ENCODE measurements at places on chromosomes 5 and 9. TPM values are rescaled to one million over a fixed set of nuclear protein-coding genes. Genes with fewer than 3 reads are reported as not detected.

DNA sequence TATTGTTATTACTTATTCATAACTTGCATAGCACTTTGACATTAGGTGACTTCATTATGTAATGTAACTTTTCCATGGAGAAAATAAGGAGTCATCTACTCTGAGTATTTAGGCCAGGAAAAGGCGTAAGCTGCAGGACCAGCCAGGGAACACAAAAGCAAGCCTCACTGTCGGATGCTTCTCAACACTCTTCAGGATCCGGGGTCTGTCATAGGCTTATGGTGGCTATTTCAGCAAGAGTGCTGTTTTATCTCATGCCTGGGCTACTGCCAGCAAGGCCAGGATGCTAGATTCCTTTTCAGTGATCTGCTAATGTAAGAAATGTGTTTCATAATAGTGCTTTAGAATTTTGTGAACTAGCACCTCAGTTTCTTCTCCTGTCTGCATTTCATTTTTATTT is 162.4 kb downstream of the CHSY3 start:
- H3K4me3 ChIP-seq: peak overlapping the region; percentile 38
- no peak for DNase-seq
- peak overlapping the region; percentile 72 for H3K27ac ChIP-seq
- no peaks in the 10 kb centered on the region for H3K27me3 ChIP-seq

- no peak for DNase-seq
- no peak overlapping the region for H3K4me3 ChIP-seq
- peak overlapping the region; percentile 96 for H3K27ac ChIP-seq
- H3K27me3 ChIP-seq: no peaks in the 10 kb centered on the region
Observed at GRCh38 chr5:172789687-172790495, 18.9 kb upstream of the DUSP1 start.

- no peak for DNase-seq
- H3K27ac ChIP-seq: no peak overlapping the region
- peaks cover 4% of the 10 kb centered on the region for H3K4me1 ChIP-seq
- H3K36me3 ChIP-seq: no peaks in the 10 kb centered on the region
- H3K27me3 ChIP-seq: no peaks in the 10 kb centered on the region
Observed at GRCh38 chr9:69115621-69116020, 58.5 kb upstream of the TJP2 start.

GRCh38 chr5:71892641-71893365 is 173.7 kb downstream of the CARTPT start:
- H3K4me3 ChIP-seq: no peak overlapping the region
- peak overlapping the region; percentile 45 for H3K27ac ChIP-seq
- H3K27me3 ChIP-seq: no peaks in the 10 kb centered on the region
- peaks cover 6% of the 10 kb centered on the region for H3K4me1 ChIP-seq
- no peak for DNase-seq

- no peaks in the 10 kb centered on the region for H3K27me3 ChIP-seq
- no peak overlapping the region for H3K27ac ChIP-seq
- H3K36me3 ChIP-seq: no peaks in the 10 kb centered on the region
- H3K4me3 ChIP-seq: no peak overlapping the region
- H3K4me1 ChIP-seq: no peaks in the 10 kb centered on the region
Observed at GRCh38 chr9:31519424-31519823, 865.0 kb upstream of the ACO1 start.

DNA sequence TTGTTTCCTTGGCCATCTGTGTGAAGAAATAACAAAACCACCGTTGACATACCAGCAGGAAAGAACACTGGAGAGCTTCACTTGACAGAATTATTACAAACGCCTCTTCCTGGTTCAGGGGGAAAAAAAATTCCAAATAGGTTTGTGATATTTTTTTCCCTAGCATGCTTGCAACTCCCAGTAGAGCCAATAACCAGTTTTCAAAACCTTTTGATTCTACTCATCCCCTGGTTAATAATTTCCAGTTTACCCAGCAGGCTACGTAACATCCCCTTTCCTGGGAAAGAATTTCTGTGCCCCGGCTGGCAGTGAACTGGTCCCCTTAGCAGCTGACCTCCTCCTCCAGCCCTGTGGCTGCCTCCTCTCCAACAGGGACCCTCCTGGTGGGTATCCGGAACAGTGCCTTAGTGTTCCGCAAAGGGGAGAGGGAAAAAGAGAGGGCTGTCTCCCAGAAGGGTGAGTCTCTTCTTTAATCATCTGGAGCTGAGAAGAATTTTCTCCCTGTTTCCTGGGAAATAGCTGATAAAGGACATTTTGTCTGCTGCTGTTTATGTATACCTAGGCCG is 72.8 kb upstream of the BOD1 start:
- H3K27ac ChIP-seq: no peak overlapping the region
- H3K36me3 ChIP-seq: no peaks in the 10 kb centered on the region
- H3K27me3 ChIP-seq: no peaks in the 10 kb centered on the region
- no peak overlapping the region for H3K4me3 ChIP-seq

- no peaks in the 10 kb centered on the region for H3K36me3 ChIP-seq
- H3K27ac ChIP-seq: peak overlapping the region; percentile 89
- H3K4me3 ChIP-seq: peak overlapping the region; percentile 29
- no peaks in the 10 kb centered on the region for H3K27me3 ChIP-seq
Observed at GRCh38 chr5:72451741-72452505, 55.3 kb downstream of the ZNF366 start.

GRCh38 chr5:123546657-123547056 is 34.7 kb downstream of the CSNK1G3 start:
- DNase-seq: no peak
- no peaks in the 10 kb centered on the region for H3K36me3 ChIP-seq
- H3K27ac ChIP-seq: no peak overlapping the region
- no peaks in the 10 kb centered on the region for H3K27me3 ChIP-seq
- no peak overlapping the region for H3K4me3 ChIP-seq

- H3K27ac ChIP-seq: no peak overlapping the region
- no peaks in the 10 kb centered on the region for H3K36me3 ChIP-seq
Observed at GRCh38 chr5:97915106-97915505, 732.1 kb upstream of the RIOK2 start.

- no peak for DNase-seq
- peak overlapping the region; percentile 83 for H3K4me3 ChIP-seq
- no peaks in the 10 kb centered on the region for H3K36me3 ChIP-seq
- no peaks in the 10 kb centered on the region for H3K27me3 ChIP-seq
- H3K4me1 ChIP-seq: peaks cover 57% of the 10 kb centered on the region
Observed at GRCh38 chr9:14347406-14348122, 33.6 kb upstream of the NFIB start.

- DNase-seq: no peak
- H3K4me1 ChIP-seq: no peaks in the 10 kb centered on the region
- no peak overlapping the region for H3K4me3 ChIP-seq
- no peak overlapping the region for H3K27ac ChIP-seq
- no peaks in the 10 kb centered on the region for H3K27me3 ChIP-seq
- no peaks in the 10 kb centered on the region for H3K36me3 ChIP-seq
Observed at GRCh38 chr5:164680216-164680615, 1174.8 kb downstream of the MAT2B start.

DNA sequence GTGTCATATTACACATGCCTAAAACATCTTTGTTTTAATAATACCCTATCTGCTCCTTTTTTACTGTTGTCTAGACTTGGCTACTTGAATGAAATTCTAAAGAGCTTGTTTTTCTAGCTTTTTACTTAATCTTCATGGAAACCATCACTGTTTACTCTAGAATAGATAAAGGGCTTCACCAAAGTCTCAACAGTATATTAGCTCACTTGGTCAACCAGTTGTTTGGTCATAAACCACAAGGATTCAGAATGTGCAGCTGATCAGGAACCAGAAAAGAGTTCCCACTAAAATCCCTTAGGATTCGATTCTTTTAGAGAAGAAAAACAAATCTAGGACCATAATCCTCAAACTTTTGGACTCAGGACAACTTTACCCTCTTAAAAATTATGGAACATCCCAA is 38.0 kb downstream of the CDO1 start:
- H3K4me1 ChIP-seq: no peaks in the 10 kb centered on the region
- no peaks in the 10 kb centered on the region for H3K27me3 ChIP-seq
- H3K4me3 ChIP-seq: no peak overlapping the region

GRCh38 chr5:218457-219291 is 554 bp downstream of the SDHA start:
- H3K27me3 ChIP-seq: no peaks in the 10 kb centered on the region
- H3K27ac ChIP-seq: peak overlapping the region; percentile 86
- peak overlapping the region; percentile 99 for H3K4me3 ChIP-seq
- H3K4me1 ChIP-seq: peaks cover 9% of the 10 kb centered on the region
- no peaks in the 10 kb centered on the region for H3K36me3 ChIP-seq

- no peaks in the 10 kb centered on the region for H3K36me3 ChIP-seq
- no peak overlapping the region for H3K4me3 ChIP-seq
- no peak overlapping the region for H3K27ac ChIP-seq
- DNase-seq: no peak
- H3K27me3 ChIP-seq: no peaks in the 10 kb centered on the region
Observed at GRCh38 chr5:124404796-124405195, 341.6 kb downstream of the ZNF608 start.

GRCh38 chr5:149684371-149684770 is 45.7 kb upstream of the PPARGC1B start:
- H3K27ac ChIP-seq: no peak overlapping the region
- H3K4me1 ChIP-seq: no peaks in the 10 kb centered on the region
- H3K4me3 ChIP-seq: no peak overlapping the region
- H3K27me3 ChIP-seq: no peaks in the 10 kb centered on the region
- DNase-seq: no peak

GRCh38 chr5:144121577-144121976 is 48.9 kb downstream of the YIPF5 start:
- H3K4me3 ChIP-seq: no peak overlapping the region
- no peaks in the 10 kb centered on the region for H3K27me3 ChIP-seq
- H3K36me3 ChIP-seq: no peaks in the 10 kb centered on the region
- no peak overlapping the region for H3K27ac ChIP-seq
- H3K4me1 ChIP-seq: no peaks in the 10 kb centered on the region

DNA sequence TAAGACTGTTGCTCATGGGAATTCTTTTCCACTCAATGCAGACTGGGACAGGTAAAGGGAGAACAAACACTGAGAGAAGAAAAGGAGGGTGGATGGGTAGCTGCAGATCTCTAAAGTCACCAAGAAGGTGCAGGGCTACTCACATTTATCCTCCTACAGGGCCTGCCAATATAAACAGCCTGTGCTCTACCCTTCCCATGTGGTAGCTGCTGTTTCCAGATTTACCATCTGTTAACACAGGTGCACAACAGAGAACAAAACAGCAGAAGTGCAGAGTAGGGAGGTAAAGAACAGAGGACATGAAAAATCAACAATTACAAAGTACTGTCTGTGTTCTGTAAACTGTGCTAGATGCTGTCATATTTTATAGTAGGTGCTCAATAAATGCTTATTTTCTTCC is 26.0 kb downstream of the JAKMIP2 start:
- H3K4me3 ChIP-seq: no peak overlapping the region
- no peaks in the 10 kb centered on the region for H3K36me3 ChIP-seq
- no peak overlapping the region for H3K27ac ChIP-seq
- no peaks in the 10 kb centered on the region for H3K27me3 ChIP-seq
- no peak for DNase-seq
- H3K4me1 ChIP-seq: no peaks in the 10 kb centered on the region

DNA sequence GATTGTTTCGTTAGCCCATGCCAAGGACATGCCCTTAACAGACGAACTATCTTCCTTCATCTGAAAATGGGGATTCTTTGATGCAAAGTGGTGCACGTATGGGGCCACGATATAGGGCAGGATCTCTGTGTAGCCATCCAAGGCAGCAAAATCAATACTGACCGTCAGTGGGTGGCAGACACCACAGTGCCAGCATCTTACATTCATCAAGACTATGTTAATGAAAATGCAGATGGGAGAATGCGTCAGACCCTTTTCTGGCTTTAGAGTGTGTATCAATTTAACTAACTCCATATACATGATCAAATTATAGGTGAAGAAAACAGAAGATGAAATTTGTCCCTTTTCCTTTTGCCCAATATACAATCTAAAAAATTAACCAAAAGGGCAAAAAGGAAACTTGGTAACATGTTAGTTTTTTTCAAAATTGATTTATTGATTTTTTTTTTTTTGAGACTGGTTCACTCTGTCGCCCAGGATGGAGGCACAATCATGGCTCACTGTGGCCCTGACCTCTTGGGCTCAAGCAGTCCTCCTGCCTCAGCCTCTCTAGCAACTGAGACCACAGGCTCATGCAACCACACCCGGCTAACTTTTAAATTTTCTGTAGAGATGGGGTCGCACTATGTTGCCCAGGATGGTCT is 169.2 kb upstream of the SPRY4 start:
- peaks cover 41% of the 10 kb centered on the region for H3K4me1 ChIP-seq
- no peaks in the 10 kb centered on the region for H3K36me3 ChIP-seq
- no peak overlapping the region for H3K27ac ChIP-seq

DNA sequence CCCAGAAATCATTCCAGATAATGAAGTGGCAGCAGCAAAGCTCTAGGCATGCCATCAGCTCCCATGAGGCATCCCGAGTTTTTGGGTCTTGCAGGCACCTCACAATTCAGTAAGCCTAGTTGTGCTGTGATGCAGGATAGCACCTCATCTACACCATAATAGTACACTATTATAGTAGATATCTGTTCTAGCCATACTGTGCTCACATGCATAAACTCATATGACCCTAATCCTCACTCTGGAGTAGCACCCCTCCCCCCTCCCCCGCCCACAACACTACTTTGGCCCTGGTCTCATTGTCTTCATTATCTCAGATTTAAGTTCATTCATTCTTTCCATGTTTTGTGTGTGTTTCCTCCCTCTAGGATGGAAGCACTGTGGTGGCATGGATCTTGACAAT is 102.5 kb upstream of the PITX1 start:
- no peak for DNase-seq
- no peaks in the 10 kb centered on the region for H3K27me3 ChIP-seq
- no peaks in the 10 kb centered on the region for H3K4me1 ChIP-seq
- H3K36me3 ChIP-seq: no peaks in the 10 kb centered on the region
- H3K27ac ChIP-seq: no peak overlapping the region
- no peak overlapping the region for H3K4me3 ChIP-seq

DNA sequence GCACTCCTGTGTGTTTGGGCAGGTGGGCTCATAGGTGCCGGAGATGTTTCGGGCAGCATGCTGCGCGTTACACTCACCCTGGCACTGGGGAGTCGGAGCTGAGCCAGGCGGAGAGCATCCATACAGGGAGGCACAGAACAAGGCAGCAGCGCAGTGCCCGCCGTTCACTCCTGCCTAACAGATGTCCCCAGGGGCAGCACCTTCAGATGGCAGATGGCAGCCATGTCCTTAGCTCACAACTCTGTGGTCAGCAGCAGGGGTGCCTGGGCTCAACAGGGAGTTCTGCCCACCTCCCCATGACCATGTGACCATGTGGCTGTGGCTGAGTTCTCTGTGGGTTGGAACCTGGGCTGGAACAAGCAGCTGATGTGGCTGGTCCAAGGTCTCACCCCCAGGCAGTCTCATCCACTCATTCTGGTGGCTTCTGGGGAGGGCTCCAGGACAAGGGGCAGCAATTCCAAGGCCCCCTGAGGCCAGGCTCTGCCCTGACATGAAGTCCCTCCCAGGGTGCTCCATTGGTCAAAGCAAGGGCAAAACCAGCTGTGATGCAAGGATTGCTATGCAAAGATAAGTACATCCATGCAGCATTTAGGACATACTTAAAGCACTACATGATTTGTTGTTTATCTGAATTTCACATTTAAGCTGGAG is 64.2 kb downstream of the MRPL36 start:
- H3K27ac ChIP-seq: no peak overlapping the region
- no peak overlapping the region for H3K4me3 ChIP-seq
- no peaks in the 10 kb centered on the region for H3K4me1 ChIP-seq
- H3K36me3 ChIP-seq: no peaks in the 10 kb centered on the region
- H3K27me3 ChIP-seq: no peaks in the 10 kb centered on the region

Gene GADD45G
- 5.8 TPM for total RNA-seq

Gene DPP7
- 148 TPM for total RNA-seq

Gene PAX5
- total RNA-seq: 0.21 TPM

Gene IQGAP2
- total RNA-seq: 15.3 TPM

Gene PRR16
- total RNA-seq: 19.8 TPM

Gene IDNK
- total RNA-seq: 1.4 TPM

Gene DMGDH
- total RNA-seq: 0.85 TPM

Gene SLC28A3
- total RNA-seq: not detected

Gene EQTN
- total RNA-seq: not detected

Gene RASEF
- 6.6 TPM for total RNA-seq

Gene GFI1B
- not detected for total RNA-seq

Gene ENTREP1
- total RNA-seq: 2.1 TPM

Measured in thoracic aorta (tissue), 2 donors.